ENCODE measurements at places on chromosomes 2 and 18.

DNA sequence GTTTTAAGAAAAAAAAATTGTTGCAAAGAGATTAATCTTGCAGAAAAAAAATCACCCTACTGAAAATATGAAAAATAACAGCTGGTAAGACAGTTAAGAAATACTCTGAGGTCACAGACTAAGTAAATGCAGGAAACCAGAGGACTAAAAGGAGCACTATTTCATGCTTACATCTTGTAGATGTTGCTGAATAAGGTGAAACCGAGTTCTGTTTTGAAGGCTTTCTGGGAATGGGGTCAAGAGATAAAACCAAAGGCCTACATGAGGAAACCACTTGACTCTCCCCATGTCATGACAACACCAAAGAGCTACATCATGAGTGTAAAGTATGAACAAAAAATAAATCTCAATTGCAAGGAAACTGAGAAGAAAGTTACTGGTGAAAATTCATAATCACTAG is 197.6 kb downstream of the LRP1B start:
- no peak for DNase-seq

DNA sequence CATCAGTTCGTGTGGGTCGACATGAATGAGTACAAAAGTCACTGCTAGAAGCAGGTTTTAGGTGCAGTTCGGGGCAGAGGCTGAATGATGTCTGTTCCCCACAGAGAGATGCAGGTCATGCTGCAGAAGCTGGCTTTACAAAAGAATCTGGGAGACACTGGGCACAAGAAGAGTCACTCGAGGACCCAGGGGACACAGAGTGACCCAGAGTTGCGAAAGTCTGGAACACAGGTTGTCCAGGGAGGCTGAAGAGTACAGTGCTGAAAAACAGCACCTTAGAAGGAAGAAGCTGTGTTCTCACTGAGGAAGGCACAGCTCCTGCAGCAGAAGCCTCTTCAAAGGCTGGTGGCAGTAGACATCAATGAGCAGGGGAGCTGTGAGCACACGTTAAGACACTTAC is 14.8 kb downstream of the CACNB4 start:
- no peak for DNase-seq

- DNase-seq = no peak
These were observed 46.7 kb upstream of the ACVR1 start for GRCh38 chr2:157922815-157923214.

DNA sequence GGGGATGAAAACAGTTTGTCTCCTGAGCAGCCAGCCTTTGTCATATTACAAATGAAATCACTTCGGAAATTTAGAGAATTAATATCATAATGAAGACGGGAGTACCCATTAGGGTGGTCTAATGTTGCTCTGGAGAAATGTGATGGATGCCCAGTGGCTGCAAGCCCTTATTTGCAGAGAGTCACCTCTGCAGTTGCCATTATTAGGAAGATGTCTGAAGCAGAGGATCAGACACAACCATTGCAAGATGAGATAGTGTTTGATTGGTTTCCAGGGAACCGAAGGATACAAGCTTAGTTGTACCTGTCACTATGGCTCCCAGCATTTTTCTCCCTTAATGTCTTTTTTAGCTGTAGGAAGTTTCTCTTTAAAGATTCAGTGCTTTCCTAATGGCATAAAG is 272.4 kb downstream of the FIGN start:
- DNase-seq = no peak

- DNase-seq = no peak
These were observed 136.8 kb upstream of the ARL4C start for GRCh38 chr2:234633581-234634230.

- DNase-seq = no peak
These were observed 420.6 kb downstream of the ZEB2 start for GRCh38 chr2:144099340-144099739.

- no peak for DNase-seq
These were observed 1.1 kb upstream of the DPP4 start for GRCh38 chr2:162074928-162075688.

GRCh38 chr2:135985826-135986393 is 484 bp upstream of the DARS1 start:
- DNase-seq = no peak

DNA sequence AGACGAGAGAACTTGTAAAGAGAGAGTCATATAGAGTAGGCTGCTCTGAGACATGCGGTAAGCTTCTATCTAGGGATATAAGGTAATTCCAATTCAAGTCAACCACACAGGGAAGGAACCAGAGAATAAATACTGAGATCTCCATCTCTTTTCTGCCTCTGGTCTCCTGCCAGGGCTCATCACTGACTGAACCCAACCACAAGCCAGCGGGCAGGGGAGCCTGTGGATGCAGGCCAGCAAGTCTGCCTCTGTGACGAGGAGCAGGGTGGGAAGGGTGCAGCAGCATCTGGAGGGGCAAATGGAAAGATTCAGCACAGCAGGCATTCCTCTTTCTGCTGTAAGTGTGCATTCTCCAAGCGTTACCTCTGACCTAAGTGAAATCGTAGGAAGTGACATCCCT is 82.2 kb downstream of the ICOS start:
- no peak for DNase-seq

DNA sequence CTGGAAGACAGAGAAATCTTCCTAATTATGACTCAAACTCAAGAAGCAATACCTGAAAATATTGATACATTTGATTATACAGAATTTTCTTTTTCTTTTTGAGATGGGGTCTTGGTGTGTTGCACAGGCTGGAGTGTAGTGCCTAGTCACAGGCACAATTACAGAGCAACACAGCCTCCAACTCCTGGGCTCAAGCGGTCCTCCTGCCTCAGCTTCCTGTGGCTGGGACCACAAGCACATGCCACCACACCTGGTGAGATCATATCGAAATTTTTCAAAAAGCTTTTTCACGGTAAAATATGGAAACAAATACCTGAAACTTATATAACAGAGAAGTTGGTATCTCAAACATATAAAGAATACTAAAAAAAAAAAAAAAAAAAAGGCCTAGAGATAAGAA is 27.9 kb downstream of the TGFBRAP1 start:
- DNase-seq = no peak

- no peak for DNase-seq
These were observed 165.8 kb upstream of the TCF4 start for GRCh38 chr18:55753643-55754263.

- DNase-seq = no peak
These were observed 50.9 kb downstream of the CACNB4 start for GRCh38 chr2:152047824-152048471.

DNA sequence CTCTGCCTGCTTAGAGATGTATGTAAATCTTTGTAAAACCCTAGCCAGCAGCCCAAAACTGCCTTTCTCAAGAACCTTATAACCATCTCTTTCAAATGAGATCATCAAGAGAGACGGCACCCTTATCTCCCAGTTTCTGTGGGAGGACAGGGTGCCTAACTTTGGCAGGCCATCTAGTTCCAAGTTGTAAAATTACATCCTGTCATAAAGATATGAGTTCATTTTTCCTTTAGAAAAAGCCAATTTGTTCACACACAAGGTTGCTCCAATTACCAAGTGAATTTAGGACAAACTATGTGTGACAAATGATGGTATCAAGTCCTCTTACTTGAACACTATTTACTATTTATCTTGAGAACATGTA is 65.3 kb downstream of the MEMO1 start:
- DNase-seq = no peak

GRCh38 chr18:2961821-2962220 is 51.1 kb downstream of the LPIN2 start:
- DNase-seq = peak; percentile 45

GRCh38 chr2:227713291-227713690 is 4.5 kb downstream of the SLC19A3 start:
- no peak for DNase-seq

- DNase-seq = no peak
These were observed 24.8 kb downstream of the GALM start for GRCh38 chr2:38690499-38691420.

GRCh38 chr2:71557321-71557720 is 104.0 kb downstream of the DYSF start:
- no peak for DNase-seq

DNA sequence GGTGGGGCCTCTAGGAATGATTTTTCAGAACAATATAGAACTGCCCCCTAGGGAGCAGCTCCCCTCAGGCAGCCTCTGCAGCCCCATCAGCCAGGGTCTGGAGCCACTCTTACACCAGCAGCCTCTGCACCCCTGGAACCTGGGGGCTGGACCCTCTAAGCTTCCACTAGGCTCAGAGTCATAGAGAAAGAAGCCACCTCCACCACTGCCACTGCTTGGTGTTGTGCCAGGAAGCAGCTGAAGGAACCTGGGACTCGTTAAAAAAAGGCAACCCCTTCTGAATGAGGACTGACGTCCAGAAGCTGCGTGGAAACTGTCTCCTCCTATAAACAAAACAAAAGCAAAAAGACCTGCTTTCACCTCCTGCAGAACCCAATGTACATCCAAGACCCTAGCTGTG is 98.1 kb upstream of the HS6ST1 start:
- no peak for DNase-seq

- DNase-seq = no peak
These were observed 21.3 kb upstream of the VRK2 start for GRCh38 chr2:58025150-58025933.

DNA sequence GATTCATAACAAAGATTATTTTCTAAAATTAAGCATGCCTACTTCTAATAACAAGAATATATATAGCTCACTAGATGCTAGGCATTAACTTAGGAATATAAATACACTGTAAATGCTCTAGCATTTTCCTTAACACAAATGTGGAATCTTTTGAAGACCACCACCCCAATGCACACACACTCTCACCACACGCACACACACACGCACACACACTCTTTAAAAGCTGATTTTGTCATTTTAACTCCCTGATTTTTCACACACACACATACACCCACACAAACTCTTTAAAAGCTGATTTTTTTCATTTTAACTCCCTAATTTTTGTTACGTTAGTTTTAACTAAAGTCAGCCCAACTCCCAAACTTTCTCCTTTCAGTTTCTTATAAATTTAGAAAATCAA is 3.0 kb downstream of the COL5A2 start:
- no peak for DNase-seq

- no peak for DNase-seq
These were observed 50.6 kb downstream of the GALNT3 start for GRCh38 chr2:165743442-165743841.

- no peak for DNase-seq
These were observed 36.0 kb downstream of the LBH start for GRCh38 chr2:30267161-30267975.

GRCh38 chr2:117058366-117058765 is 756.1 kb upstream of the DDX18 start:
- DNase-seq = no peak

GRCh38 chr2:105876191-105876590 is 131.5 kb downstream of the NCK2 start:
- no peak for DNase-seq

DNA sequence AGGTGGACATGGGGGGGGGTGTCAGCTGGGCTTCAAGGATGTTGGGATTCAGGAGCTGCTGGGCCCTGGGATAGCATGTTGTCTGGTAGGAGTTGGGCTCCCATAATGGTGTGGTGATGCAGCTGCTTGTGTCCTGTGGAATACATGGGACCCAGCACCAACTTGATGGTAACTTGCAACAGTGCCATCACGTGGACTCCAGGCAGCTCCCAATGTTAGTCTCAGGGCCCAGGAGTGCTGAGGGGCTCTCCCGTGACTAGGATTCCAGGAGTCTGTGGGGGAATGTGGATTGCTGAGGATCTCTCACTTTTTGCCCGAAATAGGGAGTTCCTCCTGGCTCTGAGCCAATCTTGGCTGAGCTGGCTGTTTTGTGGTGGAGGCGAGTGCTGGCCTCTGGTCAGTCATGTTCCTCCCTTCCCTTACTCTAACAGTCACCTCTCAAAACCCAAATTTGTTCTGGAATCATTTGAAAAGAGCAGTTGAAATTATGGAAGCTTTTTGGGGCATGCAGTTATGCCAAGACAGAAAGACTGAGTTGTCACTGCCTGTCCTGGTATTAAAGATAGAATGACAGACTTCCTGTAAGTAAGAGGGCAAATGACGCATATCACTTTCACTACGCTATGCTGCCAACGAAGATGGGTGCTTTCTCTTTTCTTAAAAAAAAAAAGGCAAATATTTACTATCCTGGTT is 607.1 kb downstream of the ADCYAP1 start:
- no peak for DNase-seq

DNA sequence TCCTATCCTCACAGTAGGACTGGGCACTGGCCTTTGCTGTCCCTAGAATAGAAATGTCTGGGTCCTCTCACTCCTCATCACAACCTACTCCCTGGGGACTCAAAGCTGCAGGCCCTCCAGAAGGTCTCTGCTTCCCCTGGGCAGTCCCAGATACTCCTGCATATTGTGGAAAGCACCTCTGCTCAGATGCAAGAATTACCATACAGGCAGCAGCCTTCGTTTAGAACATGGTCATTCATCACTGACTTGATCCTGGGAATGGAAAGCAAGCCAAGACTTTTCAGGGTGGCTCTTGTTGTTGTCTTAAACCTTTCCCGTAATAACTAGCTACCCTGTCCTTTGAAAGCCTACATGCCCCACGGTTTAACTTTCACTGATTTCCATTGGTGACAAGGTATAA is 53.1 kb upstream of the NPAS2 start:
- DNase-seq = no peak

GRCh38 chr2:239148495-239149200 is 252.2 kb downstream of the HDAC4 start:
- DNase-seq = no peak

GRCh38 chr2:38656866-38657480 is 8.9 kb upstream of the GALM start:
- no peak for DNase-seq

- DNase-seq = no peak
These were observed 80.0 kb downstream of the ZNF516 start for GRCh38 chr18:76414936-76415621.

- no peak for DNase-seq
These were observed 37.8 kb upstream of the LDLRAD4 start for GRCh38 chr18:13180614-13181375.

DNA sequence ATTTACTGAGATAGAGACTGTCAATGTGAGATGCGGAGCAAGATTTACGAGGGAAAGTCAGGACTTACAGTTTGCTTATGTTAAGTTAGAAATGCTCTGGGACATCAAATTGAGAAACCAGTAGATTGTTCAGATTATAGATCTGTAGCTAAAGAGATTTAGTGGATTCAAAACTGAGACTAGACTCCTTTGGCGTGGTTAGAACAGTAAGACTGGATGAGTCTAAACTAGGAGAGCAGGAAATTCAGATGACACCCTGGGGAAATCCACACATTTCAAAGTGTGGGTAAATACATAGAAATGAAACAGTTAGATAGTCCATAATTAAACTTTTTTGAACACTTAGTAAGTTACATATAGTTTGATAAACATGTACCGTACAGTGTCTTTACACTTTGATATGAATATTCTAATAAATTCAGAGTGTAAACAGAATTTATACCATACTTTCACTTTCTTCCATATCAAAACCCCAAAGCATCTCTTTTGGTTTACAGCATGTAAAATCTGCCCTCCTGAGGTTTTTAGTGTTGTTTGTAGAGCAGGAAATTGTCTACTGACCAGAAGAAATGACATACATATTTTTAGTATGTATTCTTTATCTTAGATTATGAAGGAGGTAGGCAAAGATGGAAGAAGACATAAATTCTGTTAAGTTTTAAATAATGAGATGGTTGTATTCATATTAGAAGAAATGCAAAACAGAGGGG is 231.5 kb downstream of the NYAP2 start:
- no peak for DNase-seq

- peak; percentile 73 for DNase-seq
These were observed 1.8 kb downstream of the ZFP36L2 start for GRCh38 chr2:43224571-43225092.
